ENCODE measurements at places on chromosomes 7 and 10.
A peak's percentile ranks its signal among the peaks of the same experiment; 100 is the strongest.

GRCh38 chr7:70647801-70648498, 484.0 kb upstream of the GALNT17 start:
- peak; percentile 72 for DNase-seq

DNA sequence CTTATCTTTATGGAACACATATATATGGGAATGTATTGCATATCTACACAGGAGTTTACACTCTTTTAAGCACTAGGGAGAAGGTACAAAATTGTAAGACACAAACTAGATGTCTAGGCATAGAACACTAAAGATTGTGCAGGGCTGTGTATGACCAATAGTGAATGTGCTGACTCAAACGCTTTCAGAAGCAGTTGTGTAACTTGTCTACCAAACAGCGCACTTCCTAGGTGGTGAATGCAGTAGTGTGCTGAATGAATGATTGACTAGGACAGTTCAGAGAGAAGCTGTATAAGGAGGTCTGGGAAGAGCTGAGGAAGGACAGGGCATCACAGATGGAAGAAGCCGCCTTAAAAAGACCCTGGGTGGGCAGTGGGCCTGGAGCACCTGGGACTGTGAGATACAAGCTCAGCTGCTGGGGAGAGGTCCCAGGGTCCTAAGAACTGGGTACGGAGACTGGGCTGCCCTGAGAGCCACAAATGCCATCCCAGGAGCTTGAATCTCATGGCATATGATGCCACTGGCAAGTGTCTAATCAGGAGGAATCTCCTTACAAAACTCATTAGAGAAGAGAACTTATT, 14.2 kb downstream of the CLRN3 start:
- DNase-seq = no peak

DNA sequence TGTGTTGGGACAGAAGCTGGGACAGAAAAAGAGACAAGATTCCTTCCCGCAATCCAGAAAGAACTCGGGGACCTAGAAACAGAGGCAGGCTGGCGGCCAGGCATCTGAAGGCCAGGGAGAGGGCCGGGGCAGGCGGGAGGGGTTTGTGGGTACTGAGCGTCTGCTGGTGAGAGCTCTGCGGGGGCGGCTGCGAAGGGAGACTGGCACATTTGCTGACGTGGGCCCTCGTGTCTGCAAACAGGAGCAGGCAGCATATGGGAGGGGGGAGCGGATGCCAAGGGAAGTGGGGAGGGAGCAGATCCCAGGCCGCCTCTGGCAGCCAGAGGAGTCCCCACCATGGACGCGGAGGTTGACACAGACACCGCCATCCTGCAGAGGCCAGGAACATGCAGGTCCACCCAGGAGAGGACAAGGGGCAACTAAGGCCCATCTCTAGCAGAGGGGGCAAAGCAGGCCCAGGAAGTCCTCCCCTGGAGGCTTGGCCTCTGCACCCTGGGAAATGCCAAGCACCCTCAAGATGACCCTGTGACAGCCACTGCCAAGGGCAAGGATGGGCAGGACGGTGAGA, 32.2 kb downstream of the KCNH2 start:
- DNase-seq = no peak

DNA sequence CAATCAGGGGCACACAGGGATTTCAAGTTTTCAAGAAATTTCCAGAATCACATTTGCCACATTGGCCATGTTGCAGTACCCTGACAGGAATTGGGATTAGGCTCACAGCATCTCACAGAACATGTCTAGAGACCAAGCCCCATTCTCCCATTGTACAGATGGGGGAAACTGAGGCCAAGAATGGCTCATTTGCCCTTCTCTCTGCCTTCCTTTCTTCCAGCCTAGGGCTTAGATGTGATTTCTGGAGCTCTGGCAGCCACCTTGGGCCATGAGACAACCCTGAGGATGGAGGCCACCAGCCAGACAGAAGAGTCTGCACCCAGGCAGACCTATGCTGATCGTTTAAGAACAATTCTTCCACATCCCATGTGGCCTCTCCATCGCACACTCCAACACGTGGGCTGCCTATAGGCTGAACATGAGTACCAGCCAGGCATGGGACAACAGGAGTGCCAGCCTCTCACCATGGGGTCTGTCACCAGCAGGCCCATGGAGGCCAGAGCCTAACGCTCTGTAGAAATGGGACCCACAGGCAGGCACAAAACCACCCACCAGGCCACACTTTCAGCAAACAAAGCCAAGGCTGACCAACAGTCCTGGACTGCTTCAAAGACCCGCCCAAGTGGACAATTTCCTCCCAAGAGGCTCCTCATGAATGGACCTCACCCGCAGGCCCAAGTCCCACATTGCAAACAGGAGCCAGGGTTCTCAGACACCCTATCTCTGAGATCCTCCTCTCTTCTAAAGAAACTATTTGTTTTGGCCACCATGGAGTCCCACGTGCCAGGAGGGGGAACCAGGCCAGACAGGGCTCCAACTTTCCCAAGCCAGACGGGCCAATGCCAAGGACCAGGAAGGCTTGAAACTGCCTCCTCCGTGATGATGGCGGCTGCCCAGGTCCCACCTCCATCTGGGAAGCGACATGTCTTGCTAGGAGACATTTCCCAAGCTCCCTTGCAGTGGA, 20.7 kb downstream of the PDGFA start:
- no peak for DNase-seq

DNA sequence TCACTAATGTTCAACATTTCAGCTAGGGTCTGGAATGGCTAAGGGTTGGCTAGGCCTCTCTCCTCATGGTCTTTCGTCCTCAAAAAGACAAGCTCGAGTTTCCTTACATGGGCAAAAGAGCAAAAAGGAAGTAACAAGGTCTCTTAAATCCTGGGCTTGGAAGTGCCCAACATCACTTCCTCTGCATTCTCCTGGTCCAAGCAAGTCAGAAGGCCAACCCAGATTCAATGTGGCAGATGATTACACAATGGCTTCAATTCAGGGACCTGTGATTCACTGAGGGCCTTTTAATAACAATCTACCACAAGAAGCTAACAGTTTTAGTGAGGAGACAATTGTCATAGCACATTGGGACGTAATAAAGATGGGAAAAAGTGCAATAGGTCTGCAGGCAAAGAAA, 4.4 kb upstream of the NUP205 start:
- DNase-seq = peak; percentile 15

DNA sequence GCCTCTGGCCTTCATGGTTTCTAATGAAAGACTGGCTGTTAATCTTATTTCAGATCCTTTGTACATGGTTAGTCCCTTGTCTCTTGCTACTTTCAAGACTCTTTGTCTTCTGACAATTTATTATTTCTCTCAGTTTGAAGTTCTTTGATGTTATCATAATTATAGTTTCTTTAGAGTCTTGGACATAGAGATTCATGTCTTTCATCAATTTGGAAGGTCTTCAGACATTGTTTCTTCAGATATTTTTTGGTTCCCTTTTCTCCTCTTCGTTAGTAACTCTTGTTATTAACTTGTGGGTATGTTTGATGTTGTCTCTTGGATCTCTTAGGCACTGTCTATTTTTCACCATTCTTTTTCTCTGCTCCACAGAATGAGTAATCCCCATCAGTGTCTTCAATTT, 8.7 kb downstream of the ZNF37A start:
- no peak for DNase-seq

DNA sequence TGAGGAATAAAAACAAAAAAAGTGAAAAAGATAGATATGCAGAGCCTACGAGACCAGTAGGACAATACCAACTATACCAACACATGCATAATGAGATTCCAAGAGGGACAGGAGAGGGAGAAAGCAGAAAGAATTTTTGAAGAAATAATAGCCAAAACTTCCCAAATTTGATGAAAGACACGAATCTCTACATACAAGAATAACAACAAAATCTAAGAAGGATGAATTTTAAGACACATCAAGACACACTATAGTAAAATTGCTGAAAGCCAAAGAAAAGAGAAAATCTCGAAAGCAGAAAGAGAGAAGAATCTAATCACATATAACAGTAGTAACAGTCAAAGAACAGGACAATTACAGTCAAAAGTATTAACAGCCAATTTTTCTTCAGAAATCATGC, 7.5 kb upstream of the MAT1A start:
- DNase-seq = no peak

DNA sequence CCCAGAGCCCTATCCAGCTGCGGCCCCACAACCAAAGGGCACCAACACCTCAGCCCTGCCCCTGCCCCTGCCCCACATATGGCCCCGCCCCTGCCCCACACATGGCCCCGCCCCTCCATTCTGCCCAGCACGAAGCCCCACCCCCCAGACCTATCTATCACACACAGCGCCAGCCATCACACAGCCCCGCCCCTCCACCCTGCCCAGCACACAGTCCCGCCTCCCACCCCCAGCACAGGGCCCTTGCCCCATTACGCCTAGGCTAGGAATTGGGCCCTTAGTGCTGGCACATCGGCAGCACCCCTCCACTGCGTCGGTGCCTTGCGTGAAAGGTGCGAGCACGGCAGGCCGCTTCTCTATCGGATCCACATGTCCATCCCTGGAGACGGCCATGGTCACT, 126.8 kb downstream of the MAD1L1 start:
- DNase-seq = no peak

- DNase-seq = no peak
Observed at GRCh38 chr7:91598791-91599190, 281.7 kb downstream of the MTERF1 start.

- DNase-seq = no peak
Observed at GRCh38 chr10:2777666-2778355, 289.5 kb upstream of the PFKP start.

DNA sequence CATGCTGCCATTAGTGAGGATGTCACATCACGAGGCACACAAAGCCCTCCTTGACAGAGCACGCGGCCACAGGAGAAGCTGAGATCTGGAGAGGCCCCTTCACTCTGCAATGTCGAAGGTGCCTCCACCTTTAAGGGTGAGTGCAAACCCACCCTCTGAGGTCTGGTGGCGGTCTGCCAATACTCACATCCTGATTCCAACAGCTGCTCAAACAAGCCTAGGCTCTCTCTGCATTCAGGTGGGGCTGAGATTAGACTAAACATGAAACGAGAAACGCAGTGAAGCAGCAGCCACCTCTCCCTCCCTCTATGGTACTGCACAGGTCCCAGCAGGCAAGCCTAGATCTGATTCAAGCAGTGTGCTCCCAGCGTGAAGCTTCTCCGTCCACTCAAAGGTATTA, 151.8 kb downstream of the TCERG1L start:
- no peak for DNase-seq

GRCh38 chr10:94546901-94547185, 1.3 kb downstream of the HELLS start:
- peak; percentile 16 for DNase-seq

GRCh38 chr7:55309040-55309991, 55.8 kb upstream of the LANCL2 start:
- DNase-seq = peak; percentile 3

DNA sequence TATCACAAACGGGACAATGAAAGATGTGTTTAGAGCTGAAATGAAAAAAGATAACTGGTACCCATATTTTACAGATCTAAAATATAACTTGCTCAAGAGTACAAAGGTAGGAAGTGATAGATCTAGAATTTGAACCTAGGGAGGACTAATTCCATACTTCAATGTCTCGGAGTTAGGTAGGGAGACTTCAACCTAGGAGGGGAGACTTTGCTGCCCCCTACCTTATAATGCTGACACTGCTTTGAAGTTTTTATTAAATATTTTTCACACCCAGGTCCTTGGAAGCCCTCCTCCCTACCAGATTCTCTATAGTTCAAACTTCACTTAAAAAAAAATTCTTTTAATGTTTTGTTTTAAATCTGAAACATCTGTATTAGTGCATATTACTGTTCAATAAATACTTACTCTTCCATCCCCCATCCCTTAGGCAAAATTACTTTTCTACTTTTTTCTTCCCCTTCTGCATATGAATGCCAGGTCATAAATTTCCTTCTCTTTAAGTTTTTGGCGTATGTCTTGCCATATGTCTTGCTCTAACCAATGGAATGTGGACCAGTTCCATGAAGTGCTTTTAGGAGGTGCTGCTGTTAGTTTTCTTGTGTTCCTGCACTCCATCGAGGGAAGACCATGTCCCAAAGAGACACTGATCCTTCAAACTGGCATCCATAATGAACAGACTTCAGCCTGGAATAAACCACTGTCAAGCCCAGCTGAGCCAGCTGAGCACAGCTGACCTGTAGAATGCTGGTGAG, 57.8 kb downstream of the MICU1 start:
- DNase-seq = peak; percentile 3

- DNase-seq = no peak
Observed at GRCh38 chr7:146713205-146713604, 596.6 kb downstream of the CNTNAP2 start.

- peak; percentile 70 for DNase-seq
Observed at GRCh38 chr10:87740254-87740655, 77.8 kb downstream of the ATAD1 start.

GRCh38 chr10:46326971-46327370, 40.2 kb downstream of the ANTXRL start:
- DNase-seq = no peak
